Heart right ventricle (tissue), 16 donors: ENCODE measurements at places on chromosomes 2 and 18. TPM values are rescaled to one million over a fixed set of nuclear protein-coding genes. Genes with fewer than 3 reads are reported as not detected.

REG3A gene
- not detected for total RNA-seq

ABCA12 gene
- total RNA-seq: 0.02 TPM

CDK15 gene
- 0.15 TPM for total RNA-seq

POU3F3 gene
- not detected for total RNA-seq

TRIM43 gene
- not detected for total RNA-seq

CD28 gene
- 2.4 TPM for total RNA-seq

CTIF gene
- 48.8 TPM for total RNA-seq

REEP1 gene
- total RNA-seq: 25.3 TPM

TFCP2L1 gene
- total RNA-seq: 0.17 TPM

TTC32 gene
- 6.8 TPM for total RNA-seq

DPY30 gene
- total RNA-seq: 45.1 TPM

GREB1L gene
- total RNA-seq: 2.7 TPM

ANO7 gene
- 2.6 TPM for total RNA-seq

C2orf92 gene
- 2.8 TPM for total RNA-seq

YES1 gene
- 30.5 TPM for total RNA-seq

NEU2 gene
- not detected for total RNA-seq

MTHFD2 gene
- total RNA-seq: 12.4 TPM

ABHD1 gene
- total RNA-seq: 0.81 TPM

SERPINE2 gene
- total RNA-seq: 24.0 TPM

CDH20 gene
- total RNA-seq: not detected

TBR1 gene
- not detected for total RNA-seq

PTPRN gene
- not detected for total RNA-seq

LINC00305 gene
- not detected for total RNA-seq

FAP gene
- total RNA-seq: 1.1 TPM

ARHGAP28 gene
- total RNA-seq: 1.4 TPM

DSC2 gene
- 26.3 TPM for total RNA-seq

LAMA3 gene
- total RNA-seq: 4.0 TPM

DQX1 gene
- total RNA-seq: 0.65 TPM

C2orf15 gene
- total RNA-seq: not detected

CCL20 gene
- total RNA-seq: not detected

SLC9A2 gene
- 0.05 TPM for total RNA-seq

SLC9A4 gene
- not detected for total RNA-seq

SLC39A6 gene
- total RNA-seq: 11.9 TPM

CENPA gene
- 3.3 TPM for total RNA-seq

EN1 gene
- total RNA-seq: not detected

FBXO41 gene
- total RNA-seq: 0.61 TPM

PPP1R1C gene
- total RNA-seq: 34.7 TPM

EIF4E2 gene
- total RNA-seq: 46.3 TPM

DPP4 gene
- 2.5 TPM for total RNA-seq

RAB27B gene
- total RNA-seq: 0.07 TPM

ST6GAL2 gene
- total RNA-seq: 0.20 TPM

MSGN1 gene
- total RNA-seq: not detected

MRPL30 gene
- total RNA-seq: 38.0 TPM

IL18RAP gene
- 0.92 TPM for total RNA-seq

BOLL gene
- not detected for total RNA-seq

IL1F10 gene
- not detected for total RNA-seq

G6PC2 gene
- not detected for total RNA-seq
